Kidney capillary endothelial cell (primary cell): ENCODE measurements at places on chromosomes 7 and 10.

GRCh38 chr10:128476845-128477244, 350.6 kb upstream of the MKI67 start:
- no peak for DNase-seq

DNA sequence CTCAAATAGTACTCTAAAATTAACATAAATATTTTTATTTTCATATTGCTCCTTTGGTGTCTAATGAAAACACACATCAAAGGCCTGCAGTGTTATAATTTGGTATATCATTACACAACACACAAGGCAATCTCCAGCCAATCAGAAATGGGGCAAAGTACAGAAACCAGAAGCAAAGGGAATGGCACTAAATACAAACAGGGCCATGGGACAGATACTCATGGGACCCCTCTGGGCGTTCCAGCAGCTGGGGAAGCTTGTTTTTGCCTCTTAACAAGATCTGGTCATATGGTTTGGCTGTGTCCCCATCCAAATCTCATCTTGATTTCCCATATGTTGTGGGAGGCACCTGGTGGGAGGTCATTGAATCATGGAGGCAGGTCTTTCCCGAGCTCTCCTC, 551.8 kb upstream of the NRP1 start:
- DNase-seq = no peak

GRCh38 chr7:135659159-135659846, 3.0 kb upstream of the STMP1 start:
- DNase-seq = no peak

DNA sequence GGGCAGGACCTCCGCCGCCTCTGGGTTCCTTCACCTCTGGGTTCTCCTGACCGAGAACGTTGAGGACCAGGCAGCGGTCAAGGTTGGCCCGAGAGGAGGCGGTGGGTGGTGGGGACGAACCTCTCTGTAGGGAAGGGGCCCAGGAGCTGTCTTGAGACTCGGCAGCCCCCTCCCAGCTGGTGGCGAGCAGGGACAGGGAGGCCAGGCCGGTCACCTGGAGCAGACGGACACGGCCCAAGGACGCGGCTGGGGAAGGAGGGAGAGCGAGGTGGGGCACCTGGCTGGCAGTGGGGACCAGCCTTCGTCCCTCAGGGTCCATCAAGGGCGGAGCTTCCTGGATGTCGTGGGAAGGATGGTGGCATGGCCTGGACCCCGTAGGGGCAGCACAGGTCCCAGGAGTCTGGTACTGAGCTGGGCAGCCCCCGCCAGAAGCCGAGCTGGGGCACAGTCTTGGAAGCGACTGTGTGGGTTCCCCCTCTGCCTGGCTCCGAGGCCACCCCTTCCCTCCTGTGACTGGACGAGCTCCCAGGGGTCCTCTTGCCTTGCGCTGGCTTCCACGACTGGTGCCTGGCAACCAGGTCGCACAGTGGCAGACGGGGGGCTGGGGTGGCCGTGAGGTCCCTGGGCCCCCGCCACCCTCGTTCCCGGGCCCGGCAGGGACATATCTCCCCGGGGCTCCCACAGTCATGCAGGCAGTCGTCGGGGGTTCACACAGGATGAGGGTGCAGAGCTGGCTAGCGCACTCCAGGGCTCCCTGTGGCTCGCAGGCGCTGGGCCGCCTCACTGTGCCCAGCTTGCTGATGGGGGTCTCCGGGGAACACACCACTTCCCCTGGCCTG, 89.9 kb downstream of the DNAJB6 start:
- DNase-seq = no peak

GRCh38 chr7:152869677-152870051, 110.1 kb downstream of the ACTR3B start:
- DNase-seq = no peak

DNA sequence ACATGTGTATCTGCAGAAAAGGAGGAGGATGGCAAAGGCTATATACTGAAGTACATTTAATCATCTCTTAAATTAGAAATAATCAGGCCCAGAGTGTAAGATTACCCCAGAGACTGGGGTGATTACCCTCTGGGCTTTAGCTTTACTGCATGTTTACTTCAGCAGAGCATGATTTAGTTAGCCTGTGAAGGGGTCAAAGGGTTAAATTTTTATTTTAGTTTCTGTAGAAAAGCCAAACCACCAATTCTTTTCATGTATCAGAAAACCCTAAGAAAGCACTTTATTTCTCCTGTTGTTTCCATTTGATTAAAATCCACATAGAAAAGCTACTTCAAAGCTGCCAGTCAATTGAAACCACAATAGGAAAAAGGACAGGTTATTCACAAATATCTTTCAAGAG, 101.5 kb upstream of the LSM8 start:
- no peak for DNase-seq

GRCh38 chr10:101840102-101840684, 3.4 kb downstream of the KCNIP2 start:
- no peak for DNase-seq

DNA sequence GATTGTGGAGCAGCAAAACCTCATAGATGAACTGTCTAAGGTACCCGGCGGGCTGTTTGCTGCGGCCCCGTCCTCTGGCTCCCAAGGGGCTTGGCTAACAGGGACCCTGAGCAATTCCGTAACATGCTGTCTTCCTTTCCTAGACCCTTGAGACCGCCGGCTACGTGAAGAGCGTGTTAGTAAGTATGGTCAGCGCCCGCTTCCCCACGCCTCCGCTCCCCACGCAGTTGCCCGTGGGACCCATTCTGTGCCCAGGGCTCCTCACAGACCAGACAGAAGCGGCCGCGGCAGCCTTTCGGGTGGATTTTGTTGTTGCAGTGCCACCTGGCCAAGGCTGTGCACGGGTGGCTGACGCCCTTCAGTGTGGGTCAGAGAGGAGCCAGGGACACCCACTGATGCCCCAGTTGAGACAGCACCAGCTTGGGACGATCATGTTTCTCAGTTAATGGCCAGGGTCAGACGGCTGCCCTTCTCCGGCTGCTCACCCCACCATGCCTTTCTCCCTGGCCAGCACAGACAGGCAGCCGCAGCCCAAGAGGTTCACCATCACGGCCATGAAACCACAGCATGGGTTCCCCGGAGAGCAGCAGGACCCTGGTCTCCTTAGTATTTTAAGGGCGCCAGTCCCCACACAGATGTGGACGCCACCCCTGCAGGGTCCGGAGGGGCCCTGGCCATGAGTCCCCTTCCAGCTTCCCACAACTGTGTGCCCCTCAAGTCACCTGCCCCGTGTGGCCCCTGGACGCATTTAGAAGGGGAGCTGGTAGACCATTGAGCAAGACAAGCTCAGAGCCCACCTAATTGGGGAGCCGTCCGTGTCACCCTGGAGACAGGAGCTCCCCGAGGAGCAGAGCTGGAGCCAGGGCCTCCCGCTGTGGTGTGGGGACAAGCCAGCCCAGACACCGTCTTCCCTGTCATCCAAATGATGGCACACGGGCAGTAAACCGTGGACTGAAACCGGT, 49.4 kb upstream of the DPYSL4 start:
- DNase-seq = no peak

DNA sequence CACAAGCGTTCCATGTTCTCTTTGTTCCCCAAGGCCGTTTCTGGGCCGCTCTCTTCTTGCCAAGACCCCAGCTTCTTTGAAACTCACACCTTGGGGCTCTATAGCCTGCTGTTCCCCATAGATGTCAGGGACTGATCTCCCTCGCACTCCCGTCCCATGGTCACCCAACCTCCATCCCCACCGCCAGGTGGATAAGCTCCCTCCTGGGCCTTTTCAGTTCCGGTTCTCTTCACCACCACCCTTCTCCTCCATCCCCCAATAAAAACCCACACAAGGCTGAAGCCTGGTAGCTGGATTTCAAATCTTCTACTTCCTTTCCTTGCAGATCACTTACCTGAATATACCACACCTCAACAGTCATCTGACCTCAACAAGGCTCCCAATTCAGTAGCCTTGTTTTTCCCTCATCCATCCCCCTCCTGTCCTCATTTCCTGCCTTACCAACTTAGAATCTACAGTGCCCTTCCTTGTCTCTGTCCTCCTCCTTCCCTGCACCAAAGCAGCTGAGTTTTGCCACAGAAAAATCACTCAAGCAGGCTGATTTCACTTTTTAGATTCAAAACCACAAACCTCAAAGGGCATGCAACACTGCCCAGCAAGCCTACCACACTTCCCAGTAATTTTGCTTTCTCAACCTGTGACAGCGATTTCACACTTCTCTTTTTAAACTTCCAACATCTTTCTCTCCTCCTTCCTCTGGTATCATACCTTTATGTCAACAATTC, 7.7 kb downstream of the SLC37A3 start:
- no peak for DNase-seq

GRCh38 chr7:1058821-1059199, 14.5 kb downstream of the GPR146 start:
- no peak for DNase-seq

DNA sequence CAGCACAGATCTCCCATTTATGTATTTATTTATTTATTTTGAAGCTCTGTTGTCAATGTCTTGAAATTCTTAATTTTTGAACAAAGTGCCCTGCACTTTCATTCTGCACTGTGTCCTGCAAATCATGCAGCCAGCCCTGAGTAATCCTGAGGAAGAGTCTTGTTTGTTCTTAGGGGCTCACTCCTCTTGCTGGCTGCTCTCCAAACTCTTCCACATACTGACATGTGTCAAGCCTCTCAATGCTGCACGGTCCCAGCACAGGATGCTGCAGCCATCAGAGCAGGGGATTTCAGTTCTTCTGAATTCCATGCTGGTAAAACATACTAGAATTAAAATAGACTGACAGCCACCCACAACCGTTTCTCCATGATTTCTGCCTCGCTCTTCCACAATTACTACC, 207.2 kb downstream of the PARD3 start:
- DNase-seq = no peak

GRCh38 chr7:7569081-7569527, 2.4 kb downstream of the MIOS start:
- no peak for DNase-seq

DNA sequence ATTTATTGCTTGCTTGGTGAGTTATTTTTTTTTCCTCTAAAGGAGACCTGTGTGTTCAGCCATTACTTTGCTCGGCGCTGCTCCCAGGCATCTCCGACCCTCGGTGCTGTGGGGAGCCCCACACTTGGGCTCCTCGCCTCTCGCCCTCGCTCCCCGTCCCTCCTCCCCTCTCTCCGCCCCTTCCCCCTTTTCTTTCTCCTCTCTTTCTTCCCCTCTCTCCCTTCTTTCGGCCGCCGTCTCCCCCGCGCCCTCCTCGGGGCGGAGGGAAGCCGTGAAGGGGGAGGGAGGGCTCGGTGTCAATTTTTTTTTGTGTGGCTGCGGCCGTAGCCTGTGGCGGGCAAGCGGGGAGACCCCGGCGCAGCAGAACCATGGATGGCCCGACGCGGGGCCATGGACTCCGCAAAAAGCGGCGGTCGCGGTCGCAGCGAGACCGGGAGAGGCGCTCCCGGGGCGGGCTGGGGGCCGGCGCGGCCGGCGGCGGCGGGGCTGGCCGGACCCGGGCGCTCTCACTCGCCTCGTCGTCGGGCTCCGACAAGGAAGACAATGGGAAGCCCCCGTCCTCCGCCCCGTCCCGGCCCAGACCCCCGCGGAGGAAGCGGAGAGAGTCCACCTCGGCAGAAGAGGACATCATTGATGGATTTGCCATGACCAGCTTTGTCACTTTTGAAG, 1.1 kb downstream of the AUTS2 start:
- peak; percentile 19 for DNase-seq

DNA sequence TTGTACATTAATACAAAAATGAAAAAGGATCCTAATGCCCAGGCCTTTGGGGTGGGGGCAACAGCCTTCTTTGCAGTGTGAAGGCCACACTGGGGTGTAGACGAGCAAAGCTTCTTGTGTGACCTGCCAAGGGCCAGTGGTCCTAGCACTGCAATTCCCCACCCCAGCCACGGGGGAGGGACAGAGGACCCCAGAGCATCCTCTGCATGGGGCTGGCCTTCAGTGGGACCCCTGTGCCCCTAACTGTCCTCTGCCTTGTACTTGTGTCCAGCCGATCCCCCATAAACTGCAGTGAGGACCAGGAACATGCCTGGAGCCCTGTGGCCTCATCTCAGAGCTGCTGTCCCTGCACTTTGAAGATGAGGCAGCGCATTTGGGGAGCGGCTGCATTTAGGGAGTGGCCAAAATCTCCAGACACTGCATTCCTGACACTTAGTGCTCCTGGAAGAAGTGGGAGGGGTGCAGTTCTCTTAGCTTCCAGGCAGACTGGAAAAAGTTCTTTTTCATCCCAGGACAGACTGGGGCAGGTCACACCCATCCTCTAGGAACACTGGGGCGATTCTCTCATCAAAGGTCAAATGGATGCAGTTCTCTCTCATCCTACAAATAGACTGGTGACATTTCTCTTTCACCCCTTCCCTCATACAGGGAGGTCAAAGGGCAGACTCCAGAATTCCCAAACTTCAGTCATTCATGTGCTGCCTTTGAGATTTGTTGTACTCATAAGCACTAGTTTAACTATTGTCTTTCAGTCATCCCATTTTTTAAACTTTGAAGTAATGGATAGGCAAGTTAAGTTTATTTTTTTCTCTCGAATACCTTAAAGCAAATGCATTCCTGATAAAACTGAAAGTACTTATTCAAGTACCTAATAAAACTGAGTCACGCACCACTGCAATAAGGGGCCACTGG, 922 bp upstream of the MYO1G start:
- DNase-seq = no peak

DNA sequence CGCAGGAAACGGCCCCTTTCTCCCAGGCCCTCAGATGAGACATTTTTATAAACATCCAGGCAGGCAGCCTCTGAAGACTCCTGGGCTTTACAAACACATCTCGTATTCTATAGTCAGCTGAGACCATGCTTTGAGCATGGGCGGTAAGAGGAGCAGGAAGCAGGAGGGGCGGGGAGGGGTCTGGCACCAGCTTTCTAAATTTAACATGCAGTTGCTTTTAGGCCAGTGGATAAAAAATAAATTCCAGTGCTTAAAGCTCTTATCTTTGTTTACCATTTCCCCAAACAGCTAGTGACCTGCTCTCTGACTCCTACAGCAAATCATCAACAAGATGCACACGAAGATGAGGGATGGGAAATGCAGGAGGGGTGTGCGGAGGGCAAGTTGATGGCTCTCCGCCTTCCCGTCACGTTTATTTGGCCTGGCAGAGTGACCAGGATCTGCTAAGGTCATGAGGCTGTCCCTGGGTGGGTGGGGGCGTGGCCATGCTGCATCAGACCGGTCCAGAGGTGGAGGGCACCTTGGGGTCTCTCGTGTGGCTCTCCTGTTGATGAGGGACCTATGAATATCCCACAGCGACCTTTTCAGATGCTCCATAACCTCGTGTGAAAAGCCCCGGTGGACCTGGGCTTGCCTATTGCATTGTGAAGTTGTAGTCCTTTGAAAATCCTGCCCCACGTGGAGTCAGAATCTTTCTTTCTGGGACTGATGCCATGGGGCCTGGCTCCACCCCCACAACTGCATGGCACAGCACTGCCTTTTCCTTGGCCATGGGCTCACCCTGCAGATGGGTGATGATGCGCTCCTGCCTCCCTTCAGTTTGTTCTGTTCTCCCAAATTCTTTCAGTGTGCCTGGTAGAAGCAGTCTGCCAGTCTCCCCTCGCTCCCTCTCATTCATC, 67.5 kb downstream of the PARP12 start:
- no peak for DNase-seq

- no peak for DNase-seq
These were observed 141.7 kb upstream of the ITGB1 start for GRCh38 chr10:33099748-33100147.

- no peak for DNase-seq
These were observed 164.6 kb downstream of the ANKRD30A start for GRCh38 chr10:37289833-37290464.
